ENCODE measurements at places on chromosomes 3 and 15.

- peak overlapping the region; percentile 73 for H3K4me3 ChIP-seq
- peaks cover 8% of the 10 kb centered on the region for H3K4me1 ChIP-seq
- peaks cover 36% of the 10 kb centered on the region for H3K27me3 ChIP-seq
- no peak overlapping the region for H3K27ac ChIP-seq
Measured at GRCh38 chr15:92714477-92715401, 59.2 kb upstream of the FAM174B start.

GRCh38 chr3:119729996-119730395 is 27.2 kb downstream of the CFAP91 start:
- H3K4me3 ChIP-seq = no peak overlapping the region
- H3K4me1 ChIP-seq = no peaks in the 10 kb centered on the region

DNA sequence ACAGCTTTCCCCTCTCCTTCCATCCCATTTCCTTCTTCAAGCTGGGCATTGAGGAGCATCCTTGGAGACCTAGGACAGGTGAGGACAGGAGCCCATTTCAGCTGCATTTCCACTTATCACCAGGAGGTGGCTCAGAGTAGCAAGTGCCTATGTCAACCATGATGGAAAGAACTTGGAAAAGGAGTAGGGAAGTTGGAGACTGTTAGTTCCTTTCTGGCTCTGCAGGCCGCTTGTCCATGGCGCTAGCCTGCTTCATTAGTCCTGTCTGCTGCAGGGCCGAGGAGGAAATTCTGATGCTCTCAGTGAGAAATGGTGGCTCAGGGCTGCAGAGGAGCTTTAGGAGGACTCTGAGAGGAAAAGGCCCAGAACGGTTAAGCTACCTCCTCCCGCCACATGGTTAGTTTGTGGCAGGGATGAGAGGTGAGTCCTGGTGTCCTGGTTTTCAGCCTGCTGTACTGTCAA is 7.0 kb upstream of the CD276 start:
- H3K27me3 ChIP-seq = peaks cover 28% of the 10 kb centered on the region
- no peak overlapping the region for H3K4me3 ChIP-seq
- H3K36me3 ChIP-seq = no peaks in the 10 kb centered on the region
- peak; percentile 79 for DNase-seq
- H3K27ac ChIP-seq = no peak overlapping the region

DNA sequence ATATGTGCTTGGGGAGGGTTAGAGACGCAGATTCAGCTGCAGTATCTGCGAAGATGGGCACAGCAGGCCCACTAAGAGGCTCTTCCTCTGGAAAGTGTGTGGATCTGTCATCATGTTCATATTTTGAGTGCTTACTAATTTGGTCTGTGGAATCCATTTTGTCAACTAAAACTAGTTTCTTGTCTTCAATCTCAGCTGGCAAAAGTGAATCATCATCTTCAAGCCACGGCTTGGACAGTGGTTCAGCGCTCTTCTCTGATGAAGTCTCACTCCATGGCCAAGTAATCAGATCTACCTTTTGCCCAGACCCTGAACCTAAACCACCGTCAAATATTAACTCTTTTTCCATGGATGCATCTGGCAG is 76.2 kb downstream of the IMPG2 start:
- no peaks in the 10 kb centered on the region for H3K4me1 ChIP-seq
- DNase-seq = no peak
- no peak overlapping the region for H3K4me3 ChIP-seq

DNA sequence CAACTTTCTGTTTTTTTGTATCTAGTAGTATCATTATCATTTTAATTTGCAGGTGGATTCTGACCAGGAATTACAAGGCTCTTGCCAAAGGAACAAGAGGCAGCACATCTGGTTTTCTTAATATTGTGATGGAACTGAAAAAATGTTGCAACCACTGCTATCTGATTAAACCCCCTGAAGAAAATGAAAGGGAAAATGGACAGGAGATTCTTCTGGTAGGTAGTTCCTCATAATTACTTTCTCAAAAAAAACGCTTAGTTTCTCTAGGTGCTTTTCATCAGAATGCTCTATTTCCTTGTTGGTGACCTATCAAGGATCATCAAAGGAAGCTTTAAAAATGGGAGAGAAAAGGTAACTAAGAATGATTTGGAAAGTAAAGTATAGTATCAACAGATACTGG is 71.6 kb downstream of the CHD2 start:
- no peak for DNase-seq
- H3K27ac ChIP-seq = no peak overlapping the region
- no peaks in the 10 kb centered on the region for H3K27me3 ChIP-seq
- H3K4me3 ChIP-seq = no peak overlapping the region

- no peaks in the 10 kb centered on the region for H3K36me3 ChIP-seq
- DNase-seq = no peak
- no peak overlapping the region for H3K4me3 ChIP-seq
- H3K27me3 ChIP-seq = no peaks in the 10 kb centered on the region
- peaks cover 59% of the 10 kb centered on the region for H3K4me1 ChIP-seq
Measured at GRCh38 chr3:126923423-126923822, 59.5 kb upstream of the PLXNA1 start.
